ENCODE measurements at places on chromosomes 3 and 15.

GRCh38 chr15:100689131-100689899 lies 86.9 kb downstream of the ASB7 start:
- DNase-seq = no peak

DNA sequence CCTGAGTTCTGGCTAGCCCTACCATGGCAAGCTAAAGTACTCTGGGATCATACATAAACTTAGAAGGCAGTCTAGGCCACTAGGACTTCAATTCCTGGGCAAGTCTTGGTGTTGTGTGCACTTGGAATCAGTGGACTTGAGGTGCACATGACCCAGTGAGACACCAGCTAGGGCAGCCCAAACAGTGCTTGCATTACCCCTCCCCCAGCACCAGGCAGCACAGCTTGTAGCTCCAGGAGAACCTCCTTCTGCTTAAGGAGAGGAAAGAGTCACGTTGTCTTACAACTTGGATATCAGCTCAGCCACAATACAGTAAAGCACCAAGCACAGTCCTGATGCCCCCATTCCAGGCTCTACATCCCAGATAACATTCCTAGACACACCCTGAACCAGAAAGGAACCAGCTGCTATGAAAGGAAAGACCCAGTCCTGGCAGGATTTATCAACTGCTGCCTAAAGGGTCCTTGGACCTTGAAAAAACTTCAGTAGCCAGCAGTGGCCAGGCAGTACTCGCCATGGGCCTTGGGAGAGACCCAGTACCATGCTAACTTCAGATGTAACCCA lies 57.2 kb downstream of the MYO9A start:
- no peak for DNase-seq

DNA sequence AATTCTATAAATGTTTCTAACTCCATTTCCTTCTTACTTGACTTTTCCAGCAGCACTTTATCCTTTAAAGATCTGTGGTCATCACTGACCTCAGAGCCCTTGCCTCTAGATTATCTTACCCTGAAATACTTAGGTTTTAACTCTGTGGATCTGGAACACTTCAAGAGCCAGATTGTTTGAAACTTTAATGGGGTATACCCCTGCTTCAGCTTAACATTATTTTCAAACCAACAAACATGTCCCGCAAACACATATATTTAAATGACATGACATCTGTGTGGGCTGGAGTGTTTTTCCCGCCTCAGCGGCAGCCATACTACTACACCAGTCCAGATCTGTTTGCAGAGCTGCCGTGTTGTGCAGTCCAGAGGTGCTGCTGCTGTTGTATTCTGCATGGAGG lies 252.0 kb upstream of the TPM1 start:
- DNase-seq = no peak

DNA sequence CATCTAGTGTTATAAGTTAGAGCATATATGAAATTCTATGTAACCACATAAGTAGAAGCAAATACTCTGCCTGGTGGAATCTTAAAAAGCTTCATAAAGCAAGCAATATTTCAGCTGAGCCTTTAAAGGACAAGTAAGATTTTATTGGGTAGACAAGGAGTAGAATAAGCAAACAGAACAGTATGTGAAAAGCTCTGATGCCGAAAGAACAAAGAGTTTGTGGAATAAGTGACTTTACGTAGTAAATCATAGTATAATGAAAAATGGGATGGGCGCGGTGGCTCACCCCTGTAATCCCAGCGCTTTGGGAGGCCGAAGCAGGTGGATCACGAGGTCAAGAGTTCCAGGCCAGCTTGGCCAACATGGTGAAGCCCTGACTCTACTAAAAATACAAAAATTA lies 9.9 kb downstream of the EAF2 start:
- DNase-seq = no peak

DNA sequence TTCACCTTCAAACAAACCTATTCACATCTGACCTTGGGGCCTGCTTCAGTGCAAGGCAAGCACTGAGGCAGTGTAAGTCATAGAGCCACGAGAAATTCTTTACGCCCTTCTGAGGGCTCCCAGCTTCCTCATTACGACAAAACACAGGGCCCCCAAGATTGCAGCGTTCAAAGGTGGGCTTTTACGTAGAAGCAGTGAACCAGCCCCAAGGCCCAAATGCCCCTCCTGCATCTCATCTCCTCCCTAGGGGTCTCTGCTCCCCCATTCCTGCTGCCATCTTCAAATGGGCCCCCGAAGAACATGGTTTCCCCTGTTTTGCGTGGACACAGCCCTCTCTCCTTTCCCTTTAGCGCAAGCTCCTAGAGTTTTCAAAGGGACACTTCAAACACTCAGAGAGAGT lies 285.1 kb downstream of the MEX3B start:
- DNase-seq = no peak

DNA sequence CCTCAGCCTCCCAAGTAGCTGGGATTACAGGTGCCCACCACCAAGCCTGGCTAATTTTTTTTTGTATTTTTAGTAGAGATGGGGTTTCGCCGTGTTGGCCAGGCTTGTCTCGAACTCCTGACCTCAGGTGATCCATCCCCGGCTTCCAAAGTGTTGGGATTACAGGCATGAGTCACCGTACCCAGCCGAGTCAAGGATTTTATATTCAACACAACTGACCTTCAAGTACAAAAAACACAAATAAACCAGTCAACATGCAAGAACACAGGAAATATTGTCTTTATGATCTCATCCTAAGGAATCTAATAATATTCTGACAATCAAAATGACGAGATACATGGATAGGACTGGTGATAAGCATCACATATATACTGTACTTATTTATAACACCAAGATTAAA lies 37.9 kb downstream of the TJP1 start:
- no peak for DNase-seq

- no peak for DNase-seq
These were observed 423.3 kb upstream of the IL12A start for GRCh38 chr3:159565313-159565712.

DNA sequence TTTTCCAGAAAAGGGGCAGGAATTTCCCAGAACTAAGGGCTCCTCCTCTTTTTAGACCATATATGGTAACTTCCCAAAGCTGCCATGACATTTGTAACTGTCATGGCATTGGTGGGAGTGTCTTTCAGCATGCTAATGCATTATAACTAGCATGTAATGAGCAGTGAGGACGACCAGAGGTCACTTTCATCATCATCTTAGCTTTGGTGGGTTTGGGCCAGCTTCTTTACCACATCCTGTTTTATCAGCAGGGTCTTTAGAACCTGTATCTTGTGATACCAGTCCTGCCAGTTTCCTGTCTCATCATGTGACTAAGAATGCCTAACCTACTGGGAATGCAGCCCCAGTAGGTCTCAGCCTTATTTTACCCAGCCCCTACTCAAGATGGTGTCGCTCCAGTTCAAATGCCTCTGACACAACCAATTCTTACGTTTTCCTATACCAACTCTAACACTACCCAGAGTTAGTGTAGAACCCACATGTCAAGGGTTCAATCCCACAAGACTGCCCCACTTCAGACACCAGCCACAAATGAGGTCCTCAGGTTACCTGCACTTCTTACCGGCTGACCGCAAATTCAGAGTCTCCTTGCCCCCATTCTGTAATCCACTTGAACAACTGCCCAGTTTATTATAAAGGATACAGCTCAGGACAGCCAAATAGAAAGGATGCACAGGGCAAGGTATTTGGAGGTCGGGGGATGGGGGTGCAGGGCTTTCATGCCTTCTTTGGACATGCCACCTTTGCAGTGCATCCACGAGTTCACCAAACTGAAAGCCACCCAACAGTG lies 17.7 kb downstream of the FOXB1 start:
- no peak for DNase-seq

GRCh38 chr15:39013262-39013661 lies 448.6 kb upstream of the RASGRP1 start:
- no peak for DNase-seq

GRCh38 chr3:169170456-169170855 lies 493.1 kb downstream of the MECOM start:
- no peak for DNase-seq

GRCh38 chr3:189307963-189308362 lies 136.2 kb downstream of the TPRG1 start:
- no peak for DNase-seq

DNA sequence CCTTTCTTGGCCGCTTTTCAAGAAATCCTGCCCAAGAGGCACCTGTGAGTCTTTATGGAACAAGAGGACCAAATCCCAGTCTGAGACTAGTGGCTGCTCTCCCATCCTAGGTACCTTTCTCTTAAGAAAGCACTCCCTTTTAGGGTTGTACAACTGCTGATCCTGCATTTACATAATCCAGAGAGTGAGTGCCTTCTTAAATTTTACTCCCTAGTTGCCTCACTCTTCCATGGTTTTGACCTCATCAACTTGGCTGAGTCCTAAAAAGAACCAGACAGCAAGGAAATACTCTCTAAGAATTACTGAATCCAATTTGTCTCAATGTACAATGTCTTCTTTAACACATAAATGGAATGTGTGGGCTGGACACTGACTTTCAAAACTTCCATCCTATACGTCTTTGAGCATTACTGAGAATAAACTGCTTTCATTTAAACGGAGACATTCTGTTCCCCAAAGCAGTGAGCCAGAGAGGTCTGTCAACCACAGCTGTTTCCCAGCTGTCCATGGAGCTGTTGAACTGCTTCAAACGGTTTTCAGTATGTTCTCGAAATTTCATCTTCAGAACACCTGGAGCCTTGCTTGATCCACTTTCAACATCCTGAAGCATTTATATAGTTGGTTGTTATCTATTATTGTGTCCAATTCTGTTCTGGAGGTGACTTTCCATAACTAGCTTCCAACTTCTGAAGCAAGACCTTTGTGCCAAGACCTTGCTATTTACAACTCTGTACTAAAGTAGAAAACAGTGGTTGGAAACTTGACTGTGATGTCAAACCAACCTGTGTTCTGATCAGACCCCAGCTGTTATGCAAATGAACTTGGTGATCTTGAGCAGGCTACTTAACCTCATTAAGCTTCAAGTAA lies 179.1 kb downstream of the SLC9A9 start:
- no peak for DNase-seq

- DNase-seq = no peak
These were observed 90.5 kb upstream of the CSPG5 start for GRCh38 chr3:47669026-47669749.

DNA sequence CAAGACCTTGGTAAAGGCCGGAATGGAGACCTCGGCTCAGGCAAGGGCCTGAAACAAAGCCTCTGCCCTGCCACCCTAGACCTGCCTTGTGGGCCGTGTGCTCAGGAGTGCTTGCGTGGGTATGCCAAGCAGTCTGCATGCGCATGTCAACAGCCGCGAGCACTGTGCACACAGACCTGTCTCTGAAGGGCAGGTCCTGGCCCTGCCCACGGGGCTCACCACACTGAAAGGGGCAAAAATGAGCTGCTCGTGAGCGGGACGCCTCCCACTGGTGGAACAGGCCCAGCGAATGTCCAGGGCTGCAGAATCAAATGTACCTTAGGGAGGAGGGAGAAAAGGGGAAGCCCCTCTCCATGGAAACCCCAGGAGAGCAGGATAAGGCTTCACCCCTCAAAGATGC lies 44.3 kb upstream of the FGD5 start:
- DNase-seq = no peak

- no peak for DNase-seq
These were observed 116.9 kb downstream of the TP63 start for GRCh38 chr3:189748046-189748445.

DNA sequence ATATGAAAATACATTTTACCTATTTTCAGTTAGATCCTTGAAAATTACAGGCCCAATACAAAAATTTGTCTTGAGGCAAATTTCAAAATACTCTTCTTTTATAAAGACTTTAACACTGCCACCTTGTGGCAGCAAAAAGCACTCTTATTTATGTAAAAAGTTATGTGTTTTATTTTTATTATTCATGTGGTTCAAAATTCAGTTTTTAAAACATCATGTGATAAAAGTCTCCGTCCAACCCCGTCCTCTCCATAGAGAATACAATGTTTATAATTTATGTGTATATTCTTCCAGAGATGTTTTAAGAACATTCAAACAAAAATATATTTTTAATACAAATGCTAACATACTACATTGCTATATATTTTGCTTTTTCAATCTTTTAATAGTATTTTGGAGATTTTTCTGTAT lies 36.9 kb upstream of the TRIM59 start:
- DNase-seq = no peak

GRCh38 chr3:70120357-70120966 lies 120.9 kb downstream of the SAMMSON start:
- no peak for DNase-seq

- DNase-seq = no peak
These were observed 21.6 kb downstream of the LIMD1 start for GRCh38 chr3:45616158-45616557.

DNA sequence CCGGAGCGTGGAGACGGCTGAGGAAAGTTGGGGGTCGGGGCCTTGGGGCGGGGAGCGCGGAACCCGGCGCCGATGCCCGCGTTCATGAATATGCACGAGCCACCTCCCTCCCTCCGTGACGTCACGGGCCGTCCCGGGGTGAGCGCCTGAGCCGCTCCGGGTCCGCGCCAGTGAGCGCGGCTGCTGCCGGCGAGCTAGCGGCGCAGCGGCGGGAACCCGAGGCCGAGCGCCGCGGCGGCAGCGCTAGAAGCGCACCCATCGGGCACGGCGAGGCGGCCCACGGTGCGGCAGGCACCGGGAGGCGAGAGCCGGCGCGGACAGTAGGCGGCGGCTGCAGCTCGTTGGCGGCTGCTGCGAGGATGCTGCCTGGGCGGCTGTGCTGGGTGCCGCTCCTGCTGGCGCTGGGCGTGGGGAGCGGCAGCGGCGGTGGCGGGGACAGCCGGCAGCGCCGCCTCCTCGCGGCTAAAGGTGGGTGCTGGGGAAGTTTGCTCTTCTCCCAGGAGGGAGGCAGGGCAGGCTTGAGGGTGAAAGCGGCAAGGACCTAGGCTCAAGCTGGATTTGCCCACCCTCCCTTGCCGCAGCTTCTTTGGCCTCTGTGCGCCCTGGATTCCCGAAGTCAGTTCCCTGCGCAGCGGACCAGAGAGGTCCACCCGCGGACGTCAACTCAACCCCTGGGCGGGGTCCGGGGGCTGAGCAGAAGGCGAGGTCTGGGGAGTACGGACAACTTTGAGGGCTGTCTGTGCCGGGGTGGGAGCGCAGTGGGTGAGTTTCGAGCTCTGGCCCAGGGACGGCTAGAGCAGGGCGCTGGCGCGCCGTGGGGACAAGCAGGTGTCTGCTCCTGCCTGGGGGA lies at the start of gene CLSTN2:
CLSTN2 (plus strand) TSS at position 170 of the 850 bp plus-strand sequence.
- peak; percentile 47 for DNase-seq

GRCh38 chr3:182500289-182500688 lies 293.0 kb upstream of the ATP11B start:
- DNase-seq = no peak

DNA sequence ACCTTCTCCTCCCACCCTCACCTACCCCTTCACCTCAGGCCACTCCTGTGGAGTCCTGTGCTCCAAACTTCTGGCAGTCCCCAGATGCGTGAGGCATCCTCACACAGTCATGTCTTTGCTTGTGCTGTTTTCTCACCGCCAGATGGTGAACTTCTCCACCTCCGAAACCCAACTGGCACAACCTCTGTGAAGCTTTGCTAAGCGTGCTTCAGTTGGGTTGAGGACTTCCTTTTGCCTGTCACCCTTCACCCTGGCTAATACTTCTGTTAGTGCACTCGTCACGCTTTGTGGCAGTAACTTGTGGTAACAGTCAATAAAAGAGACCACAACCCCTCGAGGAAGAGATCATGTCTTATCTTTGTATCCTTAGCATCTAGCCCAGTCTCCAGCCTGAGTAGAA lies 42.0 kb upstream of the SKOR1 start:
- DNase-seq = no peak
